ENCODE measurements at places on chromosomes 11 and 22.

GRCh38 chr11:36233204-36233603, 56.0 kb downstream of the COMMD9 start:
- no peak for DNase-seq

GRCh38 chr11:69333149-69333710, 39.3 kb downstream of the MYEOV start:
- DNase-seq: no peak

- peak; percentile 62 for DNase-seq
These were observed 28.5 kb downstream of the RCOR2 start for GRCh38 chr11:63888170-63889086.

DNA sequence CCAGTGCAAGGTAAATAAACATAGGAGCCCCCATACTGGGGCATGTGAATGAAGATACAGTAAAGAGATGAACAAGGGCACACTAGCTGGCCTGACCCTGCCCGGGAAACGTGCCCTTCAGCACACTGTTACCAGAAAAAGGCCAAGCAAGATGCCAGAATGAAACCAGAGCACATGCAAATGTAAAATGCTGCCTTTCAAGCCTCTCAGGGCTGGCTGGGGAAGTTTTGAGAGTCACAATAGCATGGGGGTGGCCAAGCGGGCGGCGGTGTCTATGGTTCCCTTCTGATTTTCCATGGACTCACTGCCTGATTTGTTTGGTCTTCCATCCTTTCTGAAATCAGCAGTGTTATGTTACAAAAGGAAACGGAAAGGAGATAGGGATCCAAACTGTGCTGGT, 18.9 kb upstream of the SUSD2 start:
- no peak for DNase-seq

DNA sequence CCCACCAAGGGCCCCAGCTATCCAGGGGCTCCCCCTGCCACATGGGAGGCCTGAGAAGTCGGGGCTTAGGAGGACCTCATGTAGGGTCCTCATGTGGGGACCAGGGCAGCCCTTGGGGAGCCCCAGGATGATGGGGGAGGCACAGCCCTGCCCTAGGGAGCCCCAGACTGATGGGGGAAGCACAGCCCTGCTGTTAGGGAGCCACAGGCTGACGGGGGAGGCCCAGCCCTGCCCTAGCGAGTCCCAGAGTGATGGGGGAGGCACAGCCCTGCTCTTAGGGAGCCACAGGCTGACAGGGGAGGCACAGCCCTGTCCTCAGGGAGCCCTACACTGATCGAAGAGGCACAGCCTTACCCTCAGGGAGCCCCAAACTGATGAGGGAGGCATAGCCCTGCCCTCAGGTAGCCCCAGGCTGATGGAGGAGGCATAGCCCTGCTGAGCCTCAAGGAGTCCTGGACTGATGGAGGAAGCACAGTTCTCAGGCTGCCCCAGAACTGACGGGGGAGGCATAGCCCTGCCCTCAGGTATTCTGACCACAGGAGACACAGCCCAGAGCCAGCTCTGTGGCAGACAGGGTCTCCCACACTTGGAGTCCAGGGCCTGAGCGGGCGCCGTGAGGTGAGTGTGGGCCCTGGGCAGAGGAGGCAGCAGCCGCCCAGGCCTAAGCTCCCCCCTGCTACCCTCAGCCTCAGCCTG, 10.8 kb downstream of the PRR33 start:
- DNase-seq: no peak

GRCh38 chr11:36333468-36333867, 37.4 kb downstream of the PRR5L start:
- no peak for DNase-seq

DNA sequence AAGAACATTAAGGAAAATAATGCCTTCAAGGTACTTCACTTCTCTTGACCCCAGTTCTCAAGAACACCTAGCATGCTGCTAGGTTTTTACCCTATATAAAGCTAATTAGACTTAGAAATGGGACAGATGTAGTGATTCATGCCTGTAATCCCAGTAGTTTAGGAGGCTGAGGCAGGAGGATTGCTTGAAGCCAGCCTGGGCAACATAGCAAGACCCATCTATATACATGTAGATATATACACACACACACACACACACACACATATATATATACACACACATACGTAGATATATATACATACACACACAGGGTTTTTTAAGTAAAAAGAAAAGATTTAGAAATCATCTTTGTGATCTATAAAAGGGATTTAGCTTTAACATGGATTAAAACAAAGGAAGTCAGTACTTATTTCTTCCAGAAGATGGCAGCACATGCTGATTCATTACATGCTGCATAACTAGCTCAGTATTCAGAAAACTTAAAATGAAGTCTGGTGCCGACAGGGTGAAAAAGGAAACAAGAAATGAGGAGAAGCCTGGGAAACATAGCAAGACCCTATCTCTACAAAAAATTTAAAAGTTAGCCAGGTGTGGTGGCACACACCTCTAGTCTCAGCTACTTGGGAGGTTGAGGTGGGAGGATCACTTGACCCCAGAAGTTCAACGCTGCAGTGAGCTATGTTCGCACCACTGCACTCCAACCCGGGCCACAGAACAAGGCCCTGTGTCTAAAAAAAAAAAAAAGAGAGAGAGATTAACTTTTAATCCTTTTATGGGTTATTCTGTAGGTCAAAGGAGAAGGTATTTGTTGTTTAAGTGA, 28.5 kb upstream of the RBX1 start:
- no peak for DNase-seq

DNA sequence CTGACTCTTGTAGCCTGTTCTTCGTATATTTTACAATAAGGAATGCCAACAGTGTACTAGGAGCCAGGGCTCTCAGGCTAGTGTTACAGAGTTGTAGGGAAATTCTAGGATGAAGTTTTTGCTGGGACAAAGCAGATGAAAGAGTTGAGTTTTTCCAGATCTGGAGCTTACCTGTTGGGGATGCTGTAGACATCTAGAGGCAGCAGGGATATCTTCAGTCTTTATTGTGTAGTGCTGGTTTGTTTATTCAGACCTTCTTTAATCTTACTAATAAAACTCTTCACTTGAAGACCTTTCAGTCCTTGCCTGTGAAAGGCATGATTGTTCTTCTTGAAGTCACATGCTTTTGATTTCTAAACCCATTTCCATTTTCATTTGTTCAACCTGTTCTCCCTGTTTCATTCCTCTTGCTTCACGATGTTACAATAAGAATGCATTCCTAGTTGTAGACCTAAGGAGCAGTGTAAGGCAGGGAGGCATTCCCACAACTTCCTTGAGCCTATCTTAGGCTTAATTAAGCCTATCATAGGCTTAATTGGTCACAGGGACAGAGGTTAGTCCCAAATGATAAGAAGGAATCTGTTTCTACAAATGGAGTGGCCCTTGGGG, 7.9 kb upstream of the SLC37A2 start:
- no peak for DNase-seq

GRCh38 chr22:18120857-18121256, 10.2 kb downstream of the TUBA8 start:
- no peak for DNase-seq

DNA sequence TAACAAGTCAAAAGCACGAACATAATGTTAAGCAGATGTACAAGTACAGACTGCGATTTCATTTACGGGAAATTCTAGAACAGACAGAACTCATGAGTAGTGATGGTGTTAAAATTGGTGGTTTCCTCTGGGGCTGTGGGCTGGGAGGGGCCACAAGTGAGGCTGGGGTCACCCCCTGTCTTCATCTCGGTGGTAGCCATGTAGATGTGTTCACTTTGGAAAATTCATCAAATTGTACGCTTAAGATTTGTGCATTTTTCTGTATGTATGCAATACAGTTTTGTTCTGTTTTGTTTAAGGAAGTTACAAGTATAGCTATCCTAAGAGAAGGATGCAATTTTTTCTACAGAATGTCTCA, 504 bp upstream of the ASCC2 start:
- DNase-seq: no peak

- no peak for DNase-seq
These were observed 1.3 kb upstream of the LPXN start for GRCh38 chr11:58576887-58577471.

Data from activated CD8-positive, alpha-beta memory T cell treated with anti-CD3 and anti-CD28 coated beads, Interleukin-2, amount 50 U/mL, for 4 hours (primary cell).